Activated T-helper 2 cell treated with anti-CD3 and anti-CD28 coated beads, Interferon-gamma antibody, Interleukin-2, Interleukin-4, amounts not matched to agents 10 μg/mL and 5 μg/mL and 100 μg/mL, durations not matched to agents 14 hours and 24 hours and 36 hours (primary cell): ENCODE measurements at places on chromosomes 6 and 20. TPM values are rescaled to one million over a fixed set of nuclear protein-coding genes. Genes with fewer than 3 reads are reported as not detected.

The MOG gene
- not detected in 2 replicates for total RNA-seq

- no peak for DNase-seq
Observed at GRCh38 chr6:126529637-126530362, 189.9 kb downstream of the CENPW start.

DNA sequence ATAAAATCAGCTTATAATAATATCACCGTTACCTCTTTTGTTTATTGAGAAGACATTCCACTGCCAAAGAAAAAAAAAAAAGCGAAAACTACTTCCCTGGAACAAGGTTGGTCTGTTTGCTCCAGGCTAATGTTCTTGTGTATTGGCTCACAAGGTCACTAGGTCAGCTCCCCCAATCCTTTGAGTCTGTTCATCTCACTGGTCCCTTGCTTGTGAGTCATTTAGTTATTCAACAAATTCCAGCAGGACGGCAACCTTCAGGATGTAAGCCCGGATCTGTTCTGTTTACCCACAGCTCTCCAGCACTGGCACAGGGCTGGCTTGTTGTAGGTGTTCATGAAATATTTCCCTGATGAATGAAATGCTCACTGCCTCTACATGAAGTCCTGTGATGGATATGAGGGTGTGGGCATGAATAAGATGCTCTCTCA is 3.3 kb downstream of the ARHGAP40 start:
- no peak for DNase-seq

DNA sequence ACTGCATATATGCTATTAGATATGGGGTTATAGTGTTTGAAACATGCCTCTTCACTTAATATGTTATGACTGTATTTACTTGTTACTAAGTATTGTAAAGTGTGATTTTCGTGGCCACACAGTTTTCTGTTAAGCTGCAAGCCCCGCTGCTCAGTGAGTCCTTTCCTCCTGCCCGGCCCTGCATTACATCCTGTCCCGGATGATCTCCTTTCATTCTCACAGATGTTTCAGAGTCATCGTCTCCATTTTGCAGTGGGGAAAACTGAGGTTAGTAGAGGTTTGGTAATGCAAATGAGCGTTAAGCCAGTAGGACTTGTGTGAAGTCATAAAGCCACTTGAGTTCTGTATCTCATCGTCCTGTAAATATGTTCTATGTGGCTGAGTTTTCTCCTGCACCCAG is 155.5 kb downstream of the CFAP61 start:
- DNase-seq: no peak

DNA sequence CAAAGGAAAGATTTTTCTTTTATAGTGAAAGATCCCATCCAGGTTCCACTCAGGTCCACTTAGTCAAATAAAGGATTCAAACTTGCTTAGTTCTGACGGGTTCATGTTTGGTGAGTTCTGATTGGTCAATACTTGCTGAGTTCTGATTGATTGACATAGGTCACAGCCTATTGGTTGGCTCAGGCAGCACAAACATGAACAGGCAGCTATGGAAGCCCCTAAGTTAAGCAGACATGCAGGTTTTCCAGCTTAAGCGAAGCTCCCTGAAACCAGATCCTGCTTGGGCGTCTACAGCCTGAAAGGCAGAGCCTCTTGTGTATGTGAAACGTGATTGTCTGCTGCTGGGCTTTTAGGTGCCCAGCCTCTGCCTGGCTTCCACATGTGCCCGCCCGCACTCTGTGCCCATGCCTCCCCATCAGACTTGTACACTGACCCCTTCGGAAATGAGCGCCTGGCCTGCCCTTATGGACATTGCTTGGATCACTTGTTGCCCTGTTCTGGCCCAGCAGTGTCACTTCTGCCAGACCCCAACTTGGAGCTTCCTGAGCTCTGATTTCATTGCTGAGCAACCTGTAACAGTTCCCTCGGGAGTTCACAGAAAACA is 45.4 kb upstream of the ECI2 start:
- DNase-seq: no peak

DNA sequence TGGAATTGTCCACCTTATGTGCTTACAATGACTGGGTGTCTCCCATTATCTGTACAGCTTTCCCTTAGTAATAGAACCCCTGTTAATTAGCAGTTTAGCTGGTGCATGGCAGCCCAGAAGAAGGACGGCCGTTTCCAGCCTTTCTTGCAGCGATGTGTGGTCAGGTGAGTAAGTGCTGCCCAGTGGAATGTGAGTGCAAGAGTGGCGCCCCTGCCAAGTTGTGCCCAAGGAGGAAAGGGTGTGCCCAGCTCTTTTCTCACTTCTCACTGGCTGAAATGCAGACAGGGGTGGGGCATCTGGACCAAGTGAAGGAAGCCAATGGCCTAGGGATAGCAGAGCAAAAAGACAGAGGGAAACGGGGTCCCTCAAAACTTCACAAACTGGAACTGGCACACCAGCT is 296.8 kb downstream of the PREX1 start:
- no peak for DNase-seq

The RNF39 gene
- not detected in 2 replicates for total RNA-seq

DNA sequence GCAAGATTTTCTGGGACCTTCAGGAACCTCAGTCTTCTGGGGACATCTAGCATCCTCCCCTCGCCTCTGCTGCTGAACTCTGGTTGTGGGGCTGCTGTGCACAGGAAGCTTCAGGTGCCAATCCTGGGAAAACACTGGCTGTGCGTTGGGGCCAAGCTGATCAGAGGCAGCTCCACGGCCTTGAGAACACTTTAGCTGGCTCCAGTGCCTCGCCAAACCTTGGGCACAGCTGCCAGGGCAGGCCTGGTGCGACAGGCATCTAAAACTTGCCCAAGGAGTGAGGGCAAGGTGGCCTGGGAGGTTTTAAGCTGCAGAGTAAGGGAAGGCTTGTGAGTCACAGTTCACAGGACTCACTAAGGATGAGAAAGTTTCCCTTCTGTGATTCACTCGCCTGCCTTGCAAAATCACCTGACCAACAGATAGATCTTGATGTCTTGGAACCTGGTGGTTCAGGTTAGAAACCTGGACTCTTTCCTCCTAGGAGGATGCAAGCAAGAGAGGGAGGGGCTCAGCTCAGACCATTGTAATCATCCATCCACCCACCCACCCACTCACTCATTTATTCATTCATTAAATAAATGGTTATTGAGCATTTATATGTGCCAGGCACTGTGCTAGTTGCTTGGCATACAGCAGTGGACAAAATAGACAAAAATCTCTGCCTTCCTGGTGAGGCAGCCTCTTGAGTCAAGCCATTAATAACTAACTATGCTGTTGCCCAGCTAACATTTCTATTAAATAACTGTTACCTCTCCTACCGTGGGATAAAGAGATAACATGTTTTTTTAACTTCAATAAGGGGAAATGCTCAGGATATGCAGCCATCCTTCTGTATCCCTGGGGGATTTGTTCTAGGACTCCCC is 2.5 kb upstream of the SPATS1 start:
- no peak for DNase-seq

The TMC2 gene
- not detected in 2 replicates for total RNA-seq

- DNase-seq: peak; percentile 38
Observed at GRCh38 chr20:47317127-47317895, 39.2 kb downstream of the ZMYND8 start.

GRCh38 chr20:24469116-24469893 is at the start of gene SYNDIG1:
Gene SYNDIG1 (plus strand): TSS chr20:24469629. CDS start chr20:24543098, 73,469 bp downstream.
- DNase-seq: no peak

GRCh38 chr6:11589261-11589660 is 51.7 kb downstream of the TMEM170B start:
- DNase-seq: no peak

GRCh38 chr6:111222341-111222740 is 135.0 kb downstream of the SLC16A10 start:
- DNase-seq: no peak

The TREML4 gene
- total RNA-seq: not detected in 2 replicates

DNA sequence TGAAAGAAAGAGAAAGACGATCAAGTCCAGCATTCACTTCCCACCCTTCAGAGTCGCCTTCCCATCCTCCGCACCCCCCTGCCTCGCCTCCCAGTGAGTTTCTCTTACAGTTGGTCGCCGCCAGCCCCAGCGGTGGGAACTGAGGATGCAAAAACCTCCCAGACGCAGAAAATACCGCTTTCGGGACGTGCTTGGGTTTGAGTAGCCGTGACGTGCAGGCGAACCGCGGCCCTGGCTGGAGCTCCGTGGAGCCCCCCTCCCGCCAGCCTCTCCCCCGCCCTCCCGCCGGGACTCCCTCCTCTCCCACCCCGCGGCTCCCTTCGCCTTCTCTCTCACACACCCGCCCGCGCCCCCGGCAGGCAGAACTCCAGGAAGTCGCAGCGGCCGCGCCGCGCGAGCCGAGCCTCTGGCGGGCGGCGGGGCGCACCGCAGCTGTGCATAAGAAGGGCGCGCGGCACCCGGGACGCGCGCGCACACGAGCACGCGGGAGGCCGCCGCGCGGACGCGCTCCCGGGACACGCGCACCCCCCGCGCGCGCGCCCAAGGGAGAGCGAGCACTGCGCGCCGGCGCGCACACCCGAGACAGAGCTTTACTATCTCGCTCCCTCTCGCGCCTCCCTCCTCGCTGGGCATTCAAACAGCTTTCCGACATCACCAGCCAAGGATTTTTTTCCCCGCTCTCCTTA is at the start of gene ADGRB3:
Gene ADGRB3, plus strand, starts transcription at position 557 of the 686 bp plus-strand sequence. CDS start 3,394 bp downstream, outside the sequence.
- peak; percentile 13 for DNase-seq

DNA sequence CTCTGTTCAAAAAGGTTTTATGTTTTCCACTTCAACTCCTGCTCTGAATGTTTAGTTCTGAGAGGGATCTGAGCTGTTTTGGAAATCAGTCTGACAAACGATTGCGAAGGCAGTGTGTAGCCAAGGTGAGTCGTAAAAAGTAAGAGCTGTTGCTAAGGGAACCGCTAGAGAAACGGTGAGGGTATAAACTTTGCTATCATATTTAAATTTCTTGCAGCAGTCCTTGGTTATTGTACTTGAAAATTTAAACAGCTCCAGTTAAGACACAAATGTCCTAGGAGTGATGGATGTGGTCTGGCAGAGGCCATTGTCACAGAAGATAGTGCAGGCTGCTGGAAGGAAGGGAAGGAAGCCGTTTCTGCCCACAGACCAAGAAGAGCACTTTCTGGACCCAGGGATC is 64.9 kb upstream of the CITED2 start:
- no peak for DNase-seq

DNA sequence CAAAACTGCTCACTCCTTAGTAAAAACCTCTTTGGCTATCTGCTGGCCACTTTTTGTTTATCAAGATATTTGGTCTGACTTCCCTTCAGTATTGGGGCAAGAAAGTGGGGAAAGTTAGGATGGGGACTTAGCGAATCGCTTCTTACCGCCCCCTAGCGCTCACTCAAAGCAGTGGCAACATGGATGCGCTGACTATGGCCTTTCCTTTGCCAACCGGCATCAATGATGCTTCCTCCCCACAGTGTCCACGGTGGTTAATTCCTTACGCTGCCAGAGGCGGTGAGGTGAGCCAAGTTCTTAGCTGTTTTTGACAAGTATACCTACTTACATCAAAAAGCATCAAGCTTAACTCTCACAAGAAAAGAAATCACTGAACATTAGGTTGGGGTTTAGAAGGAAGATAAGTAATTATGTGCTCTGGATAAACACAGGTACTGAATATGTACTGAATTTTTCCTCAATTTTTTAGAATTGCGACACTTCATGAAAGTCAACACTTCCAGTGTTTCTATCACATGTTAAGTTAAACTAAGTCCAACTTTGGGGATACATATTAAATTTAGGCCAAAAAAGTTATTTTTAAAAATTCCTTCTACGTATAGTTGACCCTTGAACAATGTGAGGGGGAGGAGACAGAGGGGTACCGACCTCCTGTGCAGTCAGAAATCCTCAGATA is 86.7 kb downstream of the GMDS start:
- no peak for DNase-seq

DNA sequence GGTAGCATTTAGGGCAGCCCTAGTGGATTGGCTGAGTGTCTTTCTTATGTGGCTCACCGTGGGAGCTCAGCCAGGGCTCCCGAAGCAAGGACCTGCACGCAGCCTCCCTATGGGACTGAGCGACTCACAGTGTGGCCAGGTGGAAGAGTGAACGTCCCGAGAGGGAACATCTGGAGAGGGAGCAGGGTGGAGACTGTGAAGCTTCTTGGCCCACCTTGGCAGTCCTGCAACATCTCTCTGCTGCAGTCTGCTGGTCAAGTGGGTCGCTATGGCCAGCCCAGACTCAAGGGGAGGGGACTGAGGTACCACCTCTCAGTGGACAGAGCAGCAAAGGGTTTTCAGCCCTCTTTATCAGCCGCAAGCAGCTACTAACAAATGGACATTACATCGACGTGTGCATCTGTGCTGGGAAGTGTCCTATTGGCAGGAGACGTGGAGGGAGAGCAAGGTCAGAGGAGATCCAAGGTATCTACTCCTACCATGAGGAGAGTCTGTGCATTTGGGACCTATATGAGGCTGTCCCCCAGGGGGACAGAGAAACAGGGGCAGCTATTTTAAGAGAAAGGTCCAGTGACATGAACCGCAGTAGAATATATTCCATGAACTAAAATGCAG is 49.0 kb upstream of the NXT1 start:
- DNase-seq: no peak

The TBC1D32 gene
- 6.6 and 8.3 TPM in 2 replicates for total RNA-seq

DNA sequence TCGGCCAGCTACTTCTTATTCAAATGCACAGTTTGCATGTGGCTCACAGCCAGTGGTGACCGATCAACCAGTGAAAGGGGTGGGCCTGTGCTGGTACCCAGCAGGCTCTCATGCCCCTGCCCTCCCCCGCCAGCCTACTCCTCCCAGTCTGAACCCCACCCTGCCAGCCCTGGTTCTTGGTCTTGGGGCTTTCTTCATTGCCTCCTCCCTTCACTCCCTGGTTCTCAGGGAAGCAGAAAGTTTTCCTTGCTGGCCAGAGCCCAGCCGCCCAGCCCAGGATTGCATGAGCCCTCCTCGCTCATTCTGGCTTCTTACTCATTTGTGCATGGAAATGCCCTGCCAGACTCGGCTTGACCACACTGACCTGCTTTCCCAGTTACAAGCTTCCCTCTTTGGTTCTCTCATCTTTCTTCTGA is 40.8 kb downstream of the KCNK17 start:
- DNase-seq: no peak

- no peak for DNase-seq
Observed at GRCh38 chr6:26122402-26122792, 35.2 kb downstream of the HFE start.

The BMP7 gene
- total RNA-seq: not detected in 2 replicates

The FRK gene
- total RNA-seq: 0.02 and 0.05 TPM in 2 replicates

GRCh38 chr6:123803504-123804013 is at the start of gene NKAIN2:
Gene NKAIN2 (plus strand): TSS chr6:123803865.
- no peak for DNase-seq

- no peak for DNase-seq
Observed at GRCh38 chr6:132811276-132811675, 3.1 kb upstream of the RPS12 start.

The RIPOR2 gene
- 8.5 and 9.4 TPM in 2 replicates for total RNA-seq

The PTCHD4 gene
- not detected in 2 replicates for total RNA-seq

- no peak for DNase-seq
Observed at GRCh38 chr6:128694303-128695009, 174.1 kb upstream of the PTPRK start.

The SERPINB6 gene
- 72.0 and 73.0 TPM in 2 replicates for total RNA-seq

- no peak for DNase-seq
Observed at GRCh38 chr6:170316071-170316470, 9.5 kb downstream of the FAM120B start.

The NMBR gene
- not detected in 2 replicates for total RNA-seq

The SEL1L2 gene
- total RNA-seq: not detected in 2 replicates
